SHP77 treated with DMSO at 0.1 percent for 48 hours (cell line): ENCODE measurements at places on chromosomes 12 and 14.

DNA sequence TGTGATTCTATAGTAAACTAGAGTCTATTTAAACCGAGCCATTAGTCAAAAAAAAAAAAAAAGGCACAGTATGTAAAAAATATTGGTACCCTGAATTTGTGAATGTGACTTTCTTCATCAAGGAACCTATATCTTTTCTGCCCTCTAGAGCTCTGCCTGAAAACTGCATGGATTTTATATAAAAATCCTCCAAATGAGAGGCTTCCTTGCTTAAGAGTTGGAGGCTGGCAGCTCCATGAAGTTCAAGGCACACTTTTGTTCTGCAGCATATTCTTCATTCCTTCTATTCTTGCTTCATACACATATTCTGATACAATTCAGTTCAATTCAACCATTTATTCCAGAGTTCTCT lies 23.1 kb upstream of the NKX2-8 start:
- DNase-seq: no peak

DNA sequence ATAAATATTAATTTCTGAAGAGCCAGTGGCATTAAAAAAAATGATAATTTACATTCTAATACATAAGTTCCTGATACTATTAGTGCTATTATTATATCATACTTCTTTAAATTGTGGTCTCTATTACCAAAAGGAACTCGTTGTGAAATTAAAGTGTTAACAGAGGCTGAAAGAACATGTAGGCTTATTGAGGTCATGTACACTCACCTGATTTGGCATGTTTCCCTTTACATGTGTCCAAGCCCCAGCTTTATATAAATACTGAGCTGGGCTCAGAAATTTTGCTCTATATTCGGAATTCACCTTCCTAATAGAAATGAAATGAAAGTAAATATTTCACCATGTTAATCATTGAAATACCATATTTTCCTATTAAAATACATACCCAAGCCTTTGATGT lies 11.0 kb downstream of the MDM1 start:
- DNase-seq: no peak

- no peak for DNase-seq
Observed at GRCh38 chr14:104014764-104015163, 70.7 kb upstream of the ASPG start.

DNA sequence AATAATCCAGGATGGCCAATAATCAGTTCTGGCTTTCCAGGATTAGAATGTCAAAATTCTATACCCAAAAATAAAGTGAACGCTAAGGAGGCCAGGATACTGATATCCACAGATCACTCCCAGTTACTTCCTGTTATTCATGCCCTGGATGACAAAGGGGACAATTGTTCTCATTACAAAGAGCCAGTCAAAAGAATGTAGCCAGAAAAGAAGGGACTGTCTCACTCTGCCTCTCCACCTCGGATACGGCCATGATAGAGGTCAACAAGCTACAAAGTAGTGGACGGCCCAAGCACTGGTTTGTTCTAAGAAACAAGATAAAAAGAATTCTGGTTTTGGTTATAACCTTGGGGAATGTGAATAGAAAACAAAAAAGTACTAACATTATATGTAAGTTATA lies 116.1 kb upstream of the ATF7IP start:
- no peak for DNase-seq

DNA sequence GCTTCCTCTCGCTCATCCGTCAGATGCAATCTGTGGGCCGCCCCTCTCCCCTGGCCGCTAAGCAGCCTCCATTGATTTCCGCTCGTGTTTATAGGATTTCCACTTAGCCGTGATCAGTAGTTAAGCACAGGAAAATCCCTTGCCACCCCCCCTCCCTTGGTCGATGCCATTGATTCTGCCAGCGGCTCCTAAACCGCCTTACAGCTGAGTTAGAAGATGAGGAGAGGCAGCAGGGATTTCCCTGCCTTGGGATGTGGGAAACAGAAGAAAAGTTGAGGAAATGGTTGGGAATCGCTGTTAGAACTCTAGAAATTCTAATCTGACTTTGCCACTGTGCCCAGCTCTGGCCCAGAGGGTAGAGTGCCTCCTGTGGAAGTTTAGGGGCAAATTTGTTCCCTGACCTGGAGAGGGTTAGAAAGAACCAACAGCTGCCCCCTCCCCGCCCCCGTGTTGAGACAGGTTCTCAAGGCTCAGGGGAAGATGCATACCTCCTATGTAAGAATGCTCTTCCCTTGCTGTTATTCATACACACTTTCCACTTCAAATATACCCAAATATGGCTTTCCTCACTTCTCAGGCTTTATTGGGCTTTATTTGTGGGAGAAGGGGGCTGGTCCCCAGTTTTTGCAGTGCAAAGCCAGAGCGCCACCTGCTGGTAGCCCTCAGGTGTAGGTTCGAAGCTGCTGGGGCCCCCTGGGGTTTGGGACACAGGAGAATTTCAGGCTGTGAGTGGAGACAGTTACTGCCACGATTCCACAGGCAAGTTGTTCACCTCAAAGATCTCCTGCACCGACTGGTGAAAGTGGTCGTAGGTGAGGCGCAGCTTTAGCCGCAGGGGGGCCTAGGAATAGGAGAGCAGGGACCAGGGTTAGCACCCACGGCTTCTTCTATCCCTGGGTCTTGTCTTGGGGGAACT lies 3.2 kb downstream of the THTPA start:
- no peak for DNase-seq

GRCh38 chr12:111025792-111026430 lies 105.5 kb upstream of the MYL2 start:
- no peak for DNase-seq

DNA sequence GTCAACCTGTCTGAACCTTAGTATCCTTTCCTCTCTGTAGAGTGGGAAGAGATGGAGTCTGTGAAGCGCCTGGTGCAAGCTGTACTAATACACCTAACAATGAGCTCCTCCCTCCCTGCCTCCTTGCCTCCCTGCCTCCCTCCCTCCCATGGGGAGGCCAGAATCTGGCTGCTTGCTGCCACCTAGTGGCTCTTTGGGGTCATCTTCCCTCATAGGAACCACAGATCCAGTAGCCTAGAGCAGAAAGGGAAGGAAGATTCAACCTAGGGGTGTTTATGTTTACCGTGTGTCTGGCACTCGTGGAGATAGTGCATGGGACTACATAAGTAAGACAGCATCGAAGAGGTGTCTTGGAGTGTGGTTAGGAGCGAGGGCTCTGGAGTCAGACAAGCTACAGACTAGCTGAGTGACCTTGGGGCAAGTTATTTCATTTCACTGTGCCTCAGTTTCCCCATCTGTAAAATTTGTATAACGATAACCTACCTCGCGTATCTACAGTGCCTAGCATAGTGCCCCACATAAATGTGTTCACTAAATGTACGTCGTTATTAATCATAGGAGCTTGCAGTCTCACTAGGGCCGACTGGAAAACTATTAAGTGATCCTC lies 35.5 kb upstream of the TSPAN9 start:
- peak; percentile 16 for DNase-seq

GRCh38 chr12:89351489-89352241 lies 636 bp downstream of the DUSP6 start:
- no peak for DNase-seq

DNA sequence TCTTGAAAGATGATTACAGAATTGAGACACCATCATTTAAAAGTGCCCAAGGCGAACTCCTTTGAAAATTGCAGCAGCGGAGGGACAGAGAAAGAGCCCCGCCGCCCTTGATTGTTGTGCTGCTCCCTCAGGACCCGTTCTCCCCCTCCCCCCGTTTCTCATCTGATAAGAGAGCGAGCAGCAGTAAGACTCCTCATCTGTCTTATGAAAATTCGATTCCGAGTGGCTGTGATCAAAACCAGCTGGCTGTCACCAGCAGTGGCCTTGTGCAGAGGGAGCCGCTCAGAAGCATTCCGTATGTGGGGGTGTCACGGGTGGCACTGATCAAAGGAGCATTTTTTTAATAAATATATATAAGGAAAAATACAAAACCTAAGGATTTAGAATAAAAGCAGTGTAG lies 78.0 kb upstream of the GPATCH2L start:
- no peak for DNase-seq

- DNase-seq: no peak
Observed at GRCh38 chr12:12958886-12959285, 6.9 kb upstream of the GPRC5D start.
